ENCODE measurements at places on chromosomes 2 and 18. TPM values are rescaled to one million over a fixed set of nuclear protein-coding genes. Genes with fewer than 3 reads are reported as not detected.

The DPP4 gene
- 1.4 TPM for total RNA-seq

The KDM3A gene
- 31.2 TPM for total RNA-seq

The GLI2 gene
- total RNA-seq: 2.4 TPM

The SPP2 gene
- not detected for total RNA-seq

The RAD51AP2 gene
- not detected for total RNA-seq

The DOK6 gene
- 0.47 TPM for total RNA-seq

The CAVIN2 gene
- 18.1 TPM for total RNA-seq

The ABHD1 gene
- 1.4 TPM for total RNA-seq

DNA sequence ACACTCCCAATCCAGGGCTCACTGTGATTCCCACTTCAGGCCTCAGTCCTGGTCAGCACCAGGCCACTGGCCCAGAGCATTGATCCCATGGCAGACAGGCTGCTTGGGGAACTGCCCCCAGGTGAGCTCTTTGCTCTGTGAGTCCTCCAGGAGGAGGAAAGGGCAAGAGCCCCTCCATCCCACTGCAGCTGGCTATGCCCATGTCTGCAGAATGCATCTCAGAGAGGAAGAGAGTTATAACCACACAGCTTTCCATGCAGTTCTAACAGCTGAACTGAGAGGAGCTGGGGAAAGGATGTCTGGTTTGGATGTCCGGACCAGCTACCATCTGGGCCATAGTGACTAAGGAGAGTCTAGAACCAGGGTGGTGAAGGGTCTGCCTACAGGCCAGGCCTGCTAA, 230.3 kb downstream of the DYSF start:
- no peak for DNase-seq
- no peak overlapping the region for H3K4me3 ChIP-seq
- peaks cover 70% of the 10 kb centered on the region for H3K36me3 ChIP-seq
- H3K27ac ChIP-seq: no peak overlapping the region
- H3K4me1 ChIP-seq: peaks cover 36% of the 10 kb centered on the region

DNA sequence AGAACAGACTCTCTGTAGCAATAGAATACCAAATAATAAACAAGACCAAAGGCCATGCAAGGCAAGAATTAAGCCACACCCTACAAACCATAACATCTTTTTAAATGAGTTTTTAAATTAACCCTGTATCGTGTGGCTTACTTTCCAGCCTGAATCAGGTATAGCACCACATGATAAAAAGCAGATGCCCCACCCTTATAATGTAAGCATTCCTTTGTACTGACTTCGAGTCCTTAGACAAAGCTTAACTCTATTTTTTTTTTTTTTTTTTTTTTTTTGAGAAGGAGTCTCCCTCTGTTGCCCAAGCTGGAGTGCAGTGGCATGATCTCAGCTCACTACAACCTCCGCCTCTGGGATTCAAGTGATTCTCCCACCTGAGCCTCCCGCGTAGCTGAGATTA, 1.7 kb upstream of the C2orf42 start:
- DNase-seq: no peak
- no peak overlapping the region for H3K27ac ChIP-seq
- H3K4me3 ChIP-seq: no peak overlapping the region
- no peaks in the 10 kb centered on the region for H3K36me3 ChIP-seq
- no peaks in the 10 kb centered on the region for H3K27me3 ChIP-seq

- H3K4me1 ChIP-seq: no peaks in the 10 kb centered on the region
- no peak overlapping the region for H3K27ac ChIP-seq
- no peak overlapping the region for H3K4me3 ChIP-seq
- H3K27me3 ChIP-seq: no peaks in the 10 kb centered on the region
- no peaks in the 10 kb centered on the region for H3K36me3 ChIP-seq
Measured at GRCh38 chr2:22894761-22895160, 490.2 kb upstream of the KLHL29 start.

GRCh38 chr18:32920796-32921787, 148.3 kb upstream of the KLHL14 start:
- H3K27me3 ChIP-seq: no peaks in the 10 kb centered on the region
- no peak overlapping the region for H3K27ac ChIP-seq
- H3K4me3 ChIP-seq: no peak overlapping the region
- no peak for DNase-seq
- H3K36me3 ChIP-seq: no peaks in the 10 kb centered on the region

DNA sequence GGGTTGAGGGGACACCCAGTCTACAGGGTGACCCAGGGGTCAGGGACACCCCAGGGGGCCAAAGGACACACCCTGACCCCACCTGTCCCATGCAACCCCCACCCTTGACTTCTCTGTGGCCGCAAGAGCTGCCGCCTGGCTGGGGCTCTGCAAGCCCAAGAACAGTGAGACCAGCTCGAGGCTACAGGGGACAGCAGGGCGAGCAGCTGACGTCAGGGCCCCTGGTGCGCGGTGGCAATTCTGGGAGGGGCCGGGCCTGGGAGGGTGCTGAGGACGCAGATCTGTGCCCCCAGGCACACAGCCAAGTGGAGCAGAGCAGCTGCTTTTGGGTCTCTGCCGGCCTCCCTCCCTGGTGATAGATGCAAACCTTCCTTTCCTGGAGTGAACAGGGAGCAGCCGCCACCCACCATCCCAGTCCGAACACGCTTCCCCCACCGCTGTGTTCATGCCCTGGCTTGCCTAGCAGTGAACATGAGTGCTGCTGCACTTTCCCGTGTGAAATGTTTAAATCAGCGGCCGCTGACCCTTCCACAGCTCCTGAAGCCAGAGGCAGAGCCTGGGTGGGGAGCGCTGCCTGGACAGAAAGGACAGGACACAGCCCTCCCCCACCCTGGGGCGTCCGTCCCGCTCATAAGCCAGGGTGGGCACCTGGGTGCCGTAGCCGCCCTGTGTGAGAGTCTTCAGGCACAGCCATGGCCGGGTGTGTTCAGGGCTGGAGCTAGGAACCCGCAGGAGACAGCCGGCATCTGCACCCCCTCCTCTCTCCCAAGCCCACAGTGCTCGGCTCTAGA, 46.9 kb downstream of the SLC66A2 start:
- no peaks in the 10 kb centered on the region for H3K4me1 ChIP-seq
- no peaks in the 10 kb centered on the region for H3K36me3 ChIP-seq
- H3K27ac ChIP-seq: no peak overlapping the region
- no peak overlapping the region for H3K4me3 ChIP-seq

GRCh38 chr2:10019174-10019573, 24.2 kb upstream of the KLF11 start:
- no peaks in the 10 kb centered on the region for H3K4me1 ChIP-seq
- no peak for DNase-seq
- no peak overlapping the region for H3K4me3 ChIP-seq
- no peaks in the 10 kb centered on the region for H3K36me3 ChIP-seq

GRCh38 chr2:202050652-202051051, 17.0 kb downstream of the FZD7 start:
- no peaks in the 10 kb centered on the region for H3K36me3 ChIP-seq
- H3K4me1 ChIP-seq: peaks cover 12% of the 10 kb centered on the region
- no peak for DNase-seq
- H3K27ac ChIP-seq: no peak overlapping the region

GRCh38 chr18:22141211-22141610, 28.2 kb upstream of the GATA6 start:
- H3K36me3 ChIP-seq: no peaks in the 10 kb centered on the region
- DNase-seq: no peak
- no peaks in the 10 kb centered on the region for H3K4me1 ChIP-seq

DNA sequence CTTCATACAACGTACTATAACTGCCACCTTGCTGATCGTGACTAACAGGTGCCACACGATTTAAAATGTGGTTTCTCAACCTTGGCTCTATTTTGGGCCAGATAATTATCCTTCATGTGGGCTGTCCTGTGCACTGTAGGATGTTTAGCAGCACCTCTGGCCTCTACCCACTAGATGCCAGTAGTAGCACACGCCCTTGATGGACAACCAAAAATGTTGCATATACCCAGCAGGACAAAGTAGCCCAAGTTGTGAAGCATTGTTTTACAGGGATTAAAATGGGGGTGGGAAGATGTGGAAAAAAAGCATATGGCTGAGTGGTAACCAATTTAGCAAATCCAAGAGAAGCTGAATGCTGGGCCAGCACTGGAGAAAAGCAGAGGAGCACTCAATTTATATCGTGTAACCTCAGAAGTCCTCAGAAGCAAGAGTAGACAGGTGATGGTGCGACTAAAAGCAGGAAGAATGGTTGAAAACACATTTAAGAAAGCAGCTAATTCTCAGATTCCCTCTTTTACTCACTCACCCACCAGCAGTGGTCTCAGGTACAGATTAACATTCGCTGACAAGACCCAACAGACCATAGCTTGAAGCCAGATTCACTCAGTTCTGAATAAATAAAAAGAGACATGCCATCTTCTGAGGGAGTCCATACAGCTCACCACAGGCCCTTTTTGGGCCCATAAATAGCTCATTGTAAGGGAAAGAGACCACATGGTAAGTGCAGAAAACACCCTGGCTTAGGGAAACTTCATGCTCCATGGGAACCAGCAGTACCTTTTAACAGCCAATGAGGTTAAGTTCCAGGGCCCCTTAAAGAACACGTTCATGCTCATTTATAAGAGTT, 50.6 kb downstream of the RAPH1 start:
- no peaks in the 10 kb centered on the region for H3K4me1 ChIP-seq
- H3K27me3 ChIP-seq: no peaks in the 10 kb centered on the region
- H3K36me3 ChIP-seq: peaks cover 10% of the 10 kb centered on the region
- no peak overlapping the region for H3K4me3 ChIP-seq

DNA sequence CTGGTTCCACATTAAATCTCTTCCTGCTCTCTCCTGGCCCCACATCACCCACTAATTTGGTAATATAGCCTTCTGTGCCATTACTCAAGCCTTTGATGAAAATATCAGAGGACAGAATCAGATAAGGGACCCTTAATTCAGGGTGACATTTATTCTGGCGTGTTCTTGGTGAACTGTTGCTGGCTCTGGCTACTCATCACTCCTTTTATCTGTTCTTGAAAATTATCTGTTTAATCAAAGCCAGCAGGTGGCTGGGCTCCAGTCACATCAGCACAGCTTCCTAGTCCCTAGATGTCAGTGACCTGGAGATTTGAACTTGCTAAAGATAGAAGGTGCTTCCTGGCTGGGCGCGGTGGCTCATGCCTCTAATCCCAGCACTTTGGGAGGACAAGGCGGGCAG, 26.9 kb upstream of the SLC35F6 start:
- H3K4me3 ChIP-seq: no peak overlapping the region
- no peak overlapping the region for H3K27ac ChIP-seq
- no peak for DNase-seq
- no peaks in the 10 kb centered on the region for H3K36me3 ChIP-seq
- no peaks in the 10 kb centered on the region for H3K4me1 ChIP-seq

DNA sequence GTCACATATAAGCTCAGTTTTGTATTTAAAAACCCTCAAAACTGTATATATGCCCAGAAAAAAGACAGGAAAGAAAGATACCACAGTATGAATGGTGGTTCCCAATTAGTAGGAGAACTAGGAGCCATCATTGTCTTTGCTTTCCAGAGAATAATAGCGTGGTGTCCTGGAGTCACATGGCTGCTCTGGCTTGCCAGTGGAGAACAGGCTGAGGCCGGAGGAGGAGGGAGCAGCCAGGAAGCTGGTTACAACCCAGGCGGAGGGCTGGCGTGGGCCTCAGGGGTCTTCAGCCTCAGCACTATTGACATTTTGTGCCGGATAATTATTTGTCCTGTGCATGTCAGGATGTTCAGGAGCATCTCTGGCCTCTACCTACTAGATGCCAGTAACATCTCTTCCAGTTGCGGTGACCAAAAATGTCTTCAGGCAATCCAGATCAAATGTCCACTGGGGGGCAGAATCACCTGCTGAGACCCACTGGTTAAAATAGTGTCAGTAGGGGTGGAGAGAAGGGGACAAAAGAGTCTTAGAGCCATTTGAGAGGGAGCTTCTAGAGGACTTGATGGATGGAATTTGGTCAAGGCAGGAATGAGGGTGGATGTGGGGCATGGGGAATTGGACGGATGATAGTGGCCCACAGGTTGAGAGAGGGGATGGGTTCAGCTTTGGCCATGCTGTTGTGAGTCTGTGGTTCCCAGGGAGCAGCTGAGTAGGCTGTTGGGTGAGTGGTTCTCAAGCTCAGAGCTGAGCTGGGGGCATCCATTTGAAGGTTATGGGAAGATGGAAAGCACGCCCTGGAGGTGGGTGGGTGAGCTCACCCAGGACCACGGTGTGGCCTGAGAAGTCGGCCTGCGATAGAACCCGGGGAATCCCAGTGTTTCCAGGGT, 144.9 kb downstream of the AGAP1 start:
- H3K4me3 ChIP-seq: no peak overlapping the region
- DNase-seq: peak; percentile 46
- H3K27ac ChIP-seq: peak overlapping the region; percentile 7
- H3K27me3 ChIP-seq: no peaks in the 10 kb centered on the region

Data from psoas muscle (tissue), 8 donors.